Posterior vena cava (tissue), 2 donors: ENCODE measurements at places on chromosomes 13 and 19.
A peak's percentile ranks its signal among the peaks of the same experiment; 100 is the strongest.

GRCh38 chr19:46896076-46896794 lies 35.4 kb downstream of the ARHGAP35 start:
- DNase-seq, result no peak

GRCh38 chr13:30759748-30760147 lies 24.4 kb downstream of the ALOX5AP start:
- no peak for DNase-seq

GRCh38 chr19:956766-957440 lies 27.2 kb upstream of the WDR18 start:
- no peak for DNase-seq

DNA sequence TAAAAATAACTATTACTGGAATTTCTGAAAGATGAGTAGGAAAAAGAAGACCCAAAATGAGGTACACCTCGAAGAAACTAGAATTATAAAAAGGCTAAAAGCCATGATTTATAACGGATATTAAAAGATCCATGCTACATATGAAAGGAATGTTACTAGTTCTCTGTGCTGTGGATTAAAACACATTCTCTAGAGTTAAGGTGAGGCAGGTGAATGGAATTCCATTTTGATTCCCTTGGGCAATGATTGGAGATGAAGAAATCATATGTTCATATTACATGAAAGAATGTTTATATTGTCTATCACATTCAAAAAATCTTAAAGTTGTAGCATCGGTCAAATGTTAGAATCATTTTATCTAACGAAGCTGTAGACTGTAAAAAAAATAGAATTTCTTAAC lies 783.7 kb downstream of the PCDH9 start:
- DNase-seq, result no peak

DNA sequence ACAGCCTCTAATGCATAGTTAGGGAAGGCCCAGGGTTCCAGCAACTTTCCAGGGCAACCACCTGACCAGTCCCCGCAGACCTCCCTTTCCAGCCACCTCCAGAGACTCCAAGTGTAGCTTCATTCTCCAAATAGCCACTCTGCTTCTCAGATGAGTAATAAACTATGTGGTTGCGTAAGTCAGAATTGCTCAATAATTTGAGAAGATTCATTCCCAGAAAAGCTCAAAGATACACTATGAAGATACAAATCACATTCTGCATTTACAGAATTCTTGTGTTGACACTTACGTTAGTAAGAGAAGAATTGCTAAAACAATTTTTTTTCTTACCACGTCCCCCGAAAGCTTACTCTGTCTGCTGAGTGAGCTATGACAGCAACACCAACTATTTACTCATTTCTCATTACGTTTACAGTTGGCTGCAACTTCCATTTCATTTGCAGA lies 8.2 kb upstream of the LATS2 start:
- no peak for DNase-seq

GRCh38 chr13:26485786-26486185 lies 71.7 kb upstream of the WASF3 start:
- DNase-seq, result peak; percentile 78

DNA sequence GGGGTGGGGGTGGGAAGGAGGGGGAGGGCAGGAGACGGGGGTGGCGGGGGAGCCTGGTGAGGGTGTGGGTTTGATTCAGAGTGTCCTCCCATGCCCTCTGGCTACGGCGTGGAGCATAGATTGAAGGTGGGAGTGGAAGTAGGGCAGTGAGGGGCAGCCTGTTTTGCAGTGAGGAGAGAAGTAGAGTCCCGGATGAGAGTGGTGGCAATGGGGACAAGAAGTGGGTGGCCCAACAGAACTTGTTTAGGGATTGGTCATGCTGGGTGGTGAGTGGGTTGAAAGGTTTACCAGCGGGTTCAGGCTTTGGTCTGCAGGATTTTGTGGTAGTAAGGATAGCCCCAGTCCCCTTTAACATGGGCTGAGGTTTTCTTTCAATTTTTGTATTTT lies 35.5 kb downstream of the SIPA1L3 start:
- DNase-seq, result no peak

- DNase-seq, result no peak
These were observed 87.6 kb downstream of the IRS2 start for GRCh38 chr13:109698779-109699178.

GRCh38 chr19:43504426-43505185 lies at the start of gene PHLDB3:
Gene PHLDB3 (minus strand): TSS chr19:43504746. CDS start chr19:43504118, 628 bp downstream.
- peak; percentile 86 for DNase-seq

- no peak for DNase-seq
These were observed 14.8 kb downstream of the PNPLA6 start for GRCh38 chr19:7550169-7550770.

GRCh38 chr13:49407068-49407467 lies 36.8 kb downstream of the CAB39L start:
- no peak for DNase-seq

DNA sequence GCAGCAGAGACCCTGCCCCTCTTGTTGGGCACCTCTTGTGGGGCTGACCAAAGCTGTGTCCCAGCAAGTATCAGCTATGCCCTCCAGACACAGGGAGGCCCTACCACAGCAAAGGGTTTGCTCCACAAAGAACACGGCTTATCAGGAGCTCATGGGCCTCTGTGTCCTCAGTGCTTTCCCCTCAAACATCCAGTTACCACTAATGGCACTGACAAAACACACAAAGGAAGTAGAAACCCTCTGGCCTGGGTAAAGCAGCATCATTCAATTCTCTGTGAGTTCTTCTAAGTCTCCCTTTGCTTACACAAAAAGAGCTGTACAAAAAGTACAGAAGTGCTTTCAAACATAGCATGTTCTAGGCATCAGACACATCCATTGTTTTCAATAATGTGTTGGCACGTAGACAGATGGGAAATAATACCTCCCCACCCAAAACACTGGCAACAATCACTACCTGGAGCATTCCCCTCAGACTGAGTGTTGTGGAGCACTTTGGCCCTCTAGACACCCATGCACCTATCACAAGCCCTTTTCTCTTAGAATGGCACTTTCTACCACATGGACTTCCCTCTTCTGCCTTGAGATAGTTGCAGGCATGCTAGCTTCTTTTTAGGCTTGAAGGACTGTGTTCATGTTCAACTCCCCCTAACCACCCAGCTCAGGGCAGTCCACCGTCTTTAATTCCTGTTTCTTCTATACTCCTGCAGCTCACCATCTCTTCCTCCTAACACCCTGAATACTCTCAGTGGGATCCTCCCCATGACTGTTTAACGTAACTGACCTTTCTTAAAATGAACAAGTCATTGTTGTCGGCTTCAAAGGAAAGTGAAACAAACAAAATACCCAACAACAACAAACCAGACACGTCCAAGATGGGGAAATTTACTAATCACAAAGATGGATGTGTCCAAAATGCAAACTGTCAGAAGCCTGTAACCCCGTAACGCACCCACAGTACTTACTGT lies 43.5 kb downstream of the ATP7B start:
- DNase-seq, result no peak

GRCh38 chr19:35272122-35272719 lies 3.5 kb downstream of the USF2 start:
- DNase-seq, result no peak

- DNase-seq, result no peak
These were observed 334.2 kb downstream of the DNAJC15 start for GRCh38 chr13:43357564-43357963.

- DNase-seq, result no peak
These were observed 29.6 kb downstream of the EPN1 start for GRCh38 chr19:55704494-55705245.

GRCh38 chr13:110758195-110758805 lies 44.8 kb downstream of the ING1 start:
- no peak for DNase-seq

GRCh38 chr19:49851456-49852259 lies 699 bp downstream of the PTOV1 start:
- peak; percentile 80 for DNase-seq

- DNase-seq, result no peak
These were observed 193.7 kb downstream of the RFC3 start for GRCh38 chr13:34011552-34012085.

DNA sequence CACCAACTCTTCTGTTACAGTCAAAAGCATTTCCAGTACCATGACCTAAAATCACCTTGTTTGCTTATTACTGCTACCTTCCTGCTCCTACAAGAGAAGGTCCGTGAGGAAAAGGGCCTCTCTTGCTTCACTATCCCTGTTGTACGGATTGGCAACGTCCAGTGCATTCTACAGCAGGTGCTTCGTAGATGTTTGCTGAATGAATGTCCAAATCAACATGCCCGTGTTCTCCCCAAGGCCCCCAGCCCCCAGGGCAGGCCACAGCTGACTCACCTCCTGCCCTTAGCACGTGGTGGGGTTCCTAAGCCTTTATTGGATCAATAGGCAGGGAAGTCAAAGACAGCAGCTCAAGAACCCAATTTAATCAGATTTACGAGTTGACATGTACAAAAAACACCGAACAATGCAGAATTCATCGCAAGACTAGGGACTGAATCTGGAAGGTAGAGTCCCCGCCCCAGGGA lies 5.5 kb upstream of the NAPA start:
- no peak for DNase-seq

DNA sequence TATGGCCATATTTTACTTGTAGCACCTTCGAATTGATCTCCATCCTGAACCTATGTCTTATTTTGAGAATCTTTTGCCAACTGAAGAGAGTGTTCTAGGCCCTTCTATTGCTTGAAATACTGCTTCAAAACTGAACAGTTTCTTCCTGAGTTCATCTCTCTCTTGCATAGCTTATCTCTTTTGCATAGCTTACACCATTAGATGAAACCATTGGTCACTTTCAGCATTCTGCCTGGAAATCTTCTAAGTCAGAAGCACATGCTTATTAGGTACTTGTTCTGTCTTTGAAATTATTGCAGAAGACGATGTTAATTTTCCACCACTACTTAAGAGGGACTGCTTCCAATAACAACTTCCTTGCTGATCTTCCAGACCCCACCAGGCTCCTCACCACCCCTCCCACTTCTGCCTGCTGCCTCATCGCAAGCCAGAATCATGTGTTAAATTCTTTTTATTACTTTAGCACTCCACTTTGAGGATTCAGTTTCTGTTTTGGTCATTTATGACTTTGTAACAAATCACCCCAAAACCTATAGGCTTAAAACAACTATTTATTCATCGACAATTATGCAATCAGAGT lies 122.4 kb upstream of the MAB21L1 start:
- DNase-seq, result no peak

DNA sequence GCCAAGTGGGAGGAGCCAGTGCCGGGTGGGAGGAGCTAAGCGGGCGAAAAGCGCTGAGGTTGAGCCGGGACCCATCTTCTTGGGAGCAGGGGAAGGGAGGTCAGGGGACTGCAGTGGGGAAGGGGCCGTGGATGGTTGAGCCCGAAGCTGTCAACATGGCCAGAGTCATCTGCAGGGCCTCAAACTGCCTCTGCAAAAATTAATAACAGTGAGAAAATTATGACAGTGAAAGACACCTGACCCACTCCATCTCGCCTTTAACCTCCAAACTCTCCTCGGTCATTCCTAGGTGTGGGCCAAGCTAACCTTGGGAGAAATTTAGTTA lies 30.1 kb downstream of the ZNF557 start:
- DNase-seq, result no peak

DNA sequence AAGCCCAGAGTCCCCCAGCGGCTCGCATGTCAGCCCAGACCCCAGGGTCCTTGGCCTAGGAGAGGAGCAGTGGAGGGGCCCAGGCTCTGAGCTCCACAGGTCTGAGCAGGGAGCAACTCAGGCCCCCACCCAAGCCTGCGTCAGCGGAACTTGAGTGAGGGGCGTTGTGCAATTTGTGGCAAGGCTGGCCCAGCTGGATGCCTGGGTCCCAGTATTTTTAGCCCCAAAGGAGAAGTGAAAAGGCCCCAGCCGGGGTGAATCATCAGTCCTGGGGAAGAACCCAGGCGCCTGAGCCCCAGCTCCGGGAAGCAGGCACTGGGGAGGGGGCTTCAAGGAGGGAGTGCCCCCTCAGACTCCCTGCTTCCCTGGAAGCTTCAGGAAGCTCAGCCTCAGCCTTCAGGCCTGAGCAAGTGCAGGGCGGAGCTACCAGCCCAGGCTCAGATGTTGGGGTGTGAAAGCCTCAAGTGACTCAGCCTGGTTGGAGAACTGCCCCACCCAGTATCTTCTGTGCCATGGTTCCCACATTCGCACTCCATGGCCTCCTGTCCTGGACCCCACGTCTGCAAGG lies 7.2 kb downstream of the MED29 start:
- DNase-seq, result peak; percentile 95

GRCh38 chr19:33437821-33438671 lies 64.5 kb downstream of the CEBPG start:
- DNase-seq, result peak; percentile 73
